ENCODE measurements at places on chromosomes 3 and 15.

- DNase-seq: no peak
Observed at GRCh38 chr3:47870156-47870555, 67.2 kb downstream of the DHX30 start.

DNA sequence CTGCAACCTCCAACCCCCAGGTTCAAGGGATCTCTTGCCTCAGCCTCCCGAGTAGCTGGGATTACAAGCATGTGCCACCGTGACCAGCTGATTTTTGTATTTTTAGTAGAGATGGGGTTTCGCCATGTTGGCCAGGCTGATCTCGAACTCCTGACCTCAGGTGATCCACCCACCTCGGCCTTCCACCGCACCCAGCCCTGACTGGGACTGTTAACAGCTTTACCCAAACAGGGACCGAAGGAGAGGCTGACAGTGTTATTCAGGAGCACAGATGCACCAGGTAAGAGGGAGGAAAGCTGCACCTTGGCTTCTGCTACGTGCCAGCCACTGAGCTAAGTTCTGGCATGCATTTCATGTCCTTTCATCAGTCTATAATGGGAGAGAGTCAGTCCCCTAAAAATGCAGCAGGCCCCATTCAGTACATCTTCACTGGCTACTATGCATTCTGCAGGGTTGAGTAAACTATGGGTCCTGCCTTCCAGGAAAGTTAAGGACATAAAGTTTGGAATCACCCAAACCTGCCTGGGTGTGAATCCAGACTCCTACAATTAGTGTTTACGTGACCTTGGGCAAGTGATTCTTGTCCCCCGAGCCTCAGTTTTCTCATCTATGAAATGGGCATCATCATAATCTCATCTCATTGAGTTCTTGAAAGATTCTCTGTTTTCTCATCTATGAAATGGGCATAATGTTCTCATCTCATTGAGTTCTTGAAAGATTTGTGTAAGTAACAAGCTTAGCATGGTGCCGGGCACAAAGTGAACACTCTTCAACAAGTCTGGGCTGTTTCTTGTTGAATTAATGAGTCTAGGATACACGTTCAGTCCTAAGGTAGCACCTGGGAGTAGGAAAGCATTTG is 82.2 kb downstream of the CPN2 start:
- DNase-seq: no peak

- DNase-seq: peak; percentile 23
Observed at GRCh38 chr3:32882603-32883025, 64.8 kb downstream of the TRIM71 start.

DNA sequence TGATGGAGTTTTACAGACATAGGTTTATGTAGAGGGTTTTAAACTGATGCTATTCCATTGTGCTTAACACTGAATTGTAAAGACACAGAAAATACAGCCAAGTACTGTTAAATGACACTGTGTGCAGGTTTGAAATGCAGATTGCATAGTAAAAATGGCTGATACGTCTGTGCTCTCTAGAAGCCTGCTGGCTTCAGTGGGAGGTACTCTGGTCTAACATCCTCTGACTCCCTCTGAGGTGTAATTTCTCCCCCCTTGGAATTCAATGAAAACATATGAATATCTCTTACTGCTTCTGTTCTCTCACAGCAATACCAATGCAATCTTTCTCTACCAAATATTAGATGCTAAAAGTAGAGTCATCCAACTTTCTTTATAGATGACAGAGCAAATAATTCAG is 176.6 kb downstream of the SLC9A9 start:
- DNase-seq: no peak

DNA sequence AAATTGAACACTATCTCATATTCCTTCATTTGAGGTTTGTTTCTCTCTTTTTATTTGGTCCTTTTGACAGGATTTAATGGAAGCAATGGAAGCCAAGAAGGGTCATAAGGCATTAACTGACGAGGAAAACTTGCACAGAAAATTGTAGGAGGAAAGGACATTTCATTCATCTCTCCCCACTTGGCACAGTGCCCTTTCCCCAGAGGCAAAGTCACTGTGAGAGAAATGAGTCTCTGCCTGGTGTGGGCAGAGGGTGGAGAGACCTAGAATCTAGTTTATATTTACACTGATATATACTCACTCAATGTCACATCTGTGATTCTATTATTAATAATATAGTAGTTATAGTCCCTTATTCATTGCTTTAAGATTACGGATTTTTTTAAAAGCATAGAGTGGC is 324.6 kb upstream of the IL12A start:
- DNase-seq: no peak

DNA sequence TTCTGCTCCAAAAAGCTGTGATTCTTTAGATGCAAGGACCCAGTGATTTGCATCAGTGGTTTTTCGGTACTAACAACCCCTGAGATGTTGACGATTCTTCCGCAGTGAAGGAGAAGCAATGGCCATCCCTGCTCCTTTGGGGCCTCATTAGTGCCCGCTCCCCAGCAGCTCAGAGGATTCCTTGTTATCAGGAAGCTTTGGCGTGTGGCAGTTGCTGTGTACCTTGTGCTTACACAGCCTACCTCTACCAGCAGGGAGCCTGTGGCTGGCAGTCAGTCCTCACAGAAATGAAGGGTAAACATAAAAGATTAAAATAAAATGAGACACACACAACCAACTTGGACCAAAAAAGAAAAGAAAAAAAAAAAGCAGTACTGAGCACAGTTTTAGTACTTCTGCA is 55.2 kb downstream of the CNTN3 start:
- DNase-seq: no peak

DNA sequence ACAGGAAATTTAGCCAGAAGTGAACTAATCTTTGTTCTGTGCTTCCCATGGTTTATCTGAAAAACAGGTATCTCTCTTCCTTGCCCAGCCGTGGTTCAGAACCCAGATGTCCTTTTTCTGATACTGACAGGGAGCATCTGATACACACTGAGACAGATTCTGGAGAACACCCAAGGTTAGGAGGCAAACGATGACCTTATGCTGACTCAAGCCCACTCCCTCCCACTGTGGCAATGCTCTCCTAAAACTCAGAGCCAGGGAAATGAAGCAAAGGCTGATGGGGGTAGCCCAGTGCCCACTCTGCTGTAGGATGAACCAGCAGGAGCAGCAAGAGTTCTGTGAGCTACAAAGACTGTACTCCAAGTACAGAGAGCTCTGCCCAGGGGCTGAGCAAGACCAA is 225.1 kb downstream of the NTRK3 start:
- DNase-seq: no peak
